Left ventricle myocardium inferior (tissue), 1 donor: ENCODE measurements at places on chromosomes 2 and 18. TPM values are rescaled to one million over a fixed set of nuclear protein-coding genes. Genes with fewer than 3 reads are reported as not detected.

GRCh38 chr2:57981083-57981768 lies 65.4 kb upstream of the VRK2 start:
- no peaks in the 10 kb centered on the region for H3K4me1 ChIP-seq
- H3K27me3 ChIP-seq, result no peaks in the 10 kb centered on the region
- no peaks in the 10 kb centered on the region for H3K36me3 ChIP-seq
- DNase-seq, result no peak
- no peak overlapping the region for H3K4me3 ChIP-seq

DNA sequence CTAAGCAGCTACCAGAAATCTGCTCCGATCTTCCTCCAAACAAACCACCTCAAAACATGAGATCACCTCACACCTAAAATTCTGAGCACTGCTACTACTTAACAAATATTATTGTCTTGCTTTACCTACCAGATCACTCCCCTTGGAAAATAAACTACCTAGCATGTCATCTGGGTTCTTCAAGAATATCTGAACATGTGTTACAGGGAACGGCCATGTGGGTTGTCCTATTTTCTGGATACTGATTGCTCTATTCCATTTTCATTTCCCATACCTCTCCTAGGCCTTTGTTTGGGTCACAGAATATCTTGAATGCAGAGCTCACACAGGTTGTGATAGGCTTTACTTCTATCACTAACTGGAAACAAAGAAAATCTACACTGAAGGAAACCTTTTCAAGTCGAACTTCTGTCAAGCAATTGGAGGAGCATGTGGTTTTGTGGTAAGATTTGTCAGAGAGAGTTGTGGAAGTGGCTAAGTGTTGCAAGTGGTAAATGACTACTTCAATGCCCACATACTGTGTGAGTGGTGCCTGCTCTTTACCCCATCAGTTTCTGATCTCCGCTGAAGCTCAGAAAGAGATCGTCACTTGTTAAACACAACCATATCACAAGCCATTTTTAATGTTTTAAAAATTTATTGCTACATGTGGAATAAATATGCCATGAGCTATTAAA lies 739.1 kb upstream of the ZEB2 start:
- H3K4me3 ChIP-seq, result no peak overlapping the region
- no peak for DNase-seq
- no peaks in the 10 kb centered on the region for H3K4me1 ChIP-seq
- no peaks in the 10 kb centered on the region for H3K36me3 ChIP-seq

GRCh38 chr18:54173980-54174630 lies 50.4 kb downstream of the MBD2 start:
- H3K4me3 ChIP-seq, result no peak overlapping the region
- DNase-seq, result no peak
- H3K36me3 ChIP-seq, result no peaks in the 10 kb centered on the region
- H3K27me3 ChIP-seq, result no peaks in the 10 kb centered on the region
- H3K4me1 ChIP-seq, result peaks cover 18% of the 10 kb centered on the region

GRCh38 chr2:226679389-226680065 lies 120.1 kb downstream of the IRS1 start:
- no peak overlapping the region for H3K27ac ChIP-seq
- no peak for DNase-seq
- no peaks in the 10 kb centered on the region for H3K27me3 ChIP-seq
- H3K4me3 ChIP-seq, result no peak overlapping the region
- no peaks in the 10 kb centered on the region for H3K36me3 ChIP-seq

- DNase-seq, result no peak
- no peaks in the 10 kb centered on the region for H3K27me3 ChIP-seq
- peaks cover 23% of the 10 kb centered on the region for H3K4me1 ChIP-seq
- no peak overlapping the region for H3K27ac ChIP-seq
- H3K36me3 ChIP-seq, result no peaks in the 10 kb centered on the region
These were observed 41.0 kb upstream of the FOSL2 start for GRCh38 chr2:28351621-28352020.

The PIGN gene
- total RNA-seq, result 19.7 TPM

DNA sequence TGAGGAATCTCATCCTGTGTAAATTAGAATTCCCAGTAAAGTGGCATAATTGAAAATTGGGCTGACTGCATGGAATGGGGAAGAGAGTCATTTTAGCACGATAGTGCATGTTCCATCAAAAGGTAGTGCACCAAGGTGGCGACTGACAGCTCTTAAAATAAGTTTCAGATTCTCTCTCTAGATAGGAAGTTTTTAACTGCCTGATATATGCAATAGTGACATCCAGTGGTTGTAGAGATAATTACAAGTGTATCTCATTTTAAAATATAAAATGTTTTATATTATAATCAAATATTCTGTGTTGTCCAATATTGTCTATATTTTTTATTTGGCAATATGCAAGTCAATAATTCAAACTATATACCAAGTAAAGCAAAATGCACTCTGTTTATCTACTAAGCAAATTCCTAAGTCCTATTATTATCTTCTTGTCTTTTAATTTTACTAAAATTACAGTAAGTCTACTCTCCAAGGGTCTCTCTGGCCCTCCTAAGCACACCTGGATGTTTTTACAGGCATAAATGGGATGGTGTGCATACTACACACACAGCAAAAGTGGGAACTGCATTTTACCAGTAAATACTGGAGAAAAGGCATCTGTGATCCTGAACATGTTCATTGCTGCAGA lies 397.7 kb upstream of the HNRNPA3 start:
- DNase-seq, result no peak
- no peak overlapping the region for H3K27ac ChIP-seq
- H3K27me3 ChIP-seq, result peaks cover 26% of the 10 kb centered on the region

DNA sequence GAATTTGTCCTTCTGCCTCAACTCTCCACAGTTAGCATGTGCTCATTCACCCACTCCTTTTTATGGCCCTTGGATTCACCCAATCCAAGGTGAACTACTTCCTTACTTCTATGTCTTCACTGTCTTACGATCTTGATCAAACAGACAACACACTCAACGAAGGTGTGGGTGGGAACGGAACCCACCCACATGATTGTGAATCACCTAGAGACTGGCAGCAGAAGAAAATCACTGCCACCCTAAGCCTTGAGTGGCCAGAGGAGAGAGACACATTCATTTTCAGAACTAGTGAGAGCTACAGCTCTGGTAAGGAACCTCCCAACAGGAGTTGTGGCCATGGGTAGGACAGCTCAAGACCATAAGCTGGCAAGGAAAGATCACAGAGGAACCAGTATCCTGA lies 194.3 kb downstream of the PLCL1 start:
- H3K27me3 ChIP-seq, result no peaks in the 10 kb centered on the region
- no peak overlapping the region for H3K27ac ChIP-seq
- peaks cover 46% of the 10 kb centered on the region for H3K4me1 ChIP-seq
- DNase-seq, result no peak
